ENCODE measurements at places on chromosomes 7 and 10.

DNA sequence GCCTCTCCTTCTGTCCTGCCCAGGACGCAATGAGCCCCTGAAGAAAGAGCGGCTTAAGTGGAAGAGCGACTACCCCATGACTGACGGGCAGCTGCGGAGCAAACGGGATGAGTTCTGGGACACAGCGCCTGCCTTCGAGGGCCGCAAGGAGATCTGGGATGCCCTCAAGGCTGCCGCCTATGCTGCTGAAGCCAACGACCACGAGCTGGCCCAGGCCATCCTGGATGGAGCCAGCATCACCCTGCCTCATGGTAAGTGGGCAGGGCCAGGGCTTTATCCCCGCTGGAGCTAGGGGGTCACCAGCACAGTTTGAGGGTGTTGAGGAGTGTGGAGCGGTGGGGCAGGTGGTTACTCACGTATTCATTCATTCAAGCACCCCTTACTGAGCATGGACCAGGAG is 4.7 kb upstream of the ANKRD2 start:
- DNase-seq, result no peak

DNA sequence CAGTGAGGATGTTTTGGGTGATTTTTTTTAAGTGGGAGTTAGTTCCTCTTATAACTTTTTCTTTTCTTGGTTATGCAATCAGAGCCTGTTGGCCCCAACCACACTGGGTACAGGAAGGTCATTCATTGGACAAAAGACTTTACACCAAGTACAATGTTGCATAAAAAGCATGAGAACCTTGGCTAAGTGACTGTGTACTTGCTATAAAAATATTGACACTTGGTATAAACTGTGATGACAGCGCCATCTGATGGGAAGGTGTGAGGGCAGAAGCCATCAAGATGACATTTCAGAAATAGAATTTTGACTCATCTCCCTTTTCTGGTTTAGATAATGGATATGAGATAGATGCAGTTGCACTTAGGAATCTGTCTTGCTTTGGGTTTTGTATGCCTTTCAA is 126.4 kb upstream of the CCDC6 start:
- DNase-seq, result peak; percentile 46

DNA sequence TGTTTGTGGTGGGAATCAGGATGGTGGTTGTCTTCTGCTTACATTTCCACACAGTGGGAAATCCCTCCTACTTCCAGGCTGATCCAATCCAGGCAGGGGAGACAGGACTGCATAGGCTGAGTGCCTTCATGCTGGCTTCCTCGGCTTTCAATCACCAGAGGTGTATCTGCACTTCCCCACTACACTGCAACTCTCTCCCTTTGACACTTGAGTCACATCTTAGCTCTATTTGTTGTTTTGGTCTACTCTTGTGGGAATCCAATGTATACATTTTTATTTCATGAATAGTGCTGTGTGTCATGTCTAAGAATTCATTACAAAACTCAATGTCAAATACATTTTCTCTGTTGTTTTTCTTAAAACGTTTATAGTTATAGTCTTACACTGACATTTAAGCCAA is 735.6 kb downstream of the XPNPEP1 start:
- no peak for DNase-seq

DNA sequence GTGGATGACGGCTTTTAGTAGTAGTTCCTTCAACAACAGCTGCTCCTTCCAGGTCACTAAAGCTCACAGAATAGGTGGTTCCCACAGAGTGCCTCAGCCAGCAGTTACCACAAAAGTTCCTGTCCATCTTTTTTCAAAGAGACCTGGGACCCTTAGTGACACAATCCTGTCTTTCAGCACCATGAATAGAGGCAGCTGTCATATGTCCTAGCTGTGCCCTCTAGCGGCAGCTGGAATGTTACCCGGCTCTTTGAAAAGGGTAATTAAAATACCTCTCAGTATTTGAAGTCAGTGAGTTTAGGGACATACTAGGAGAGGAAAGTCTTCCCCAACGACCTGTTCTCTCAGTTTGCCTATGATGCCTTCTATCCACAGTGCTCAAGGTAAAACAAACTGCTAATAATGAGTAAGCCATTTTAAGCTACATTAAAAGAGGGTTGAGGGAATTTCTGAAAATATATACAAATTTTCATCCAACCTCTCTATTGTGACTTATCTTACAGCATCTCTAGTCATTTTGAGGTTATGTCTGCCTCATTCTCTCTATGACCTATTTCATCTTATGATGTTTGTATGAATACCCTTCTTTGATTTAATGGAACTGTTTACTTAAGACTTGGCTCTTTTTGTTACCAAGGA is 290.8 kb downstream of the NXPH1 start:
- DNase-seq, result no peak

- DNase-seq, result no peak
Observed at GRCh38 chr7:77454802-77455201, 38.7 kb upstream of the GSAP start.

GRCh38 chr10:66982792-66983474 is 57.1 kb downstream of the LRRTM3 start:
- no peak for DNase-seq

- no peak for DNase-seq
Observed at GRCh38 chr10:97355571-97355975, 21.0 kb upstream of the FRAT2 start.

DNA sequence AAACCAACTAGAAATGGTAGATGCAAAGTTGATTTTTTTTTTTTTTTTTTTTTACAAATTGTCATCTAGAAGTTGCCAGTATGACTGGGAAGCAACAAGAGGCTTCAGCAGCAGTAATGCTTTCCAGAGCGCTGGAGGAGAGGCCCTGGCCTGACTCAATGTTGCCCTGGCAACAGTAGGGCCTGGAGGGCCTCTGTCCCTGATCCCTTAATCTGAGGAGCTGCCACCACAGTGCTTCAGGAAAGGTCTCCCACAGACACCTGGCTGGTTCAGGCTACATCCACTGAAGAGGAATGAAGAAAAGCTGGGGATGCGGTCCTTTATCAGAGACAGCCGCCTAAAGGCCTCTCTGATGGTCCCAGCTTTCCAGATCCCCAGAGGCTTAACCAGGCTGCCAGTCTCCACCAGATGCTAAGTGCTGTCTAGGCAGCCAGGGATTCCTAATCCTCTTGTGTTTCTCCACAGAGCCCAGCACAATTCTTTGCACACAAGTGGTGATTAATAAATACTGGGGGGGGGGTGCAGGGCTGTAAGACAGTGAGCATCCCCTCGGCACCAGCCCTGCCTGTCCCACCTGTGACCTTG is 33.7 kb downstream of the ZNF777 start:
- no peak for DNase-seq

- DNase-seq, result no peak
Observed at GRCh38 chr7:543501-544337, 24.1 kb upstream of the PDGFA start.

DNA sequence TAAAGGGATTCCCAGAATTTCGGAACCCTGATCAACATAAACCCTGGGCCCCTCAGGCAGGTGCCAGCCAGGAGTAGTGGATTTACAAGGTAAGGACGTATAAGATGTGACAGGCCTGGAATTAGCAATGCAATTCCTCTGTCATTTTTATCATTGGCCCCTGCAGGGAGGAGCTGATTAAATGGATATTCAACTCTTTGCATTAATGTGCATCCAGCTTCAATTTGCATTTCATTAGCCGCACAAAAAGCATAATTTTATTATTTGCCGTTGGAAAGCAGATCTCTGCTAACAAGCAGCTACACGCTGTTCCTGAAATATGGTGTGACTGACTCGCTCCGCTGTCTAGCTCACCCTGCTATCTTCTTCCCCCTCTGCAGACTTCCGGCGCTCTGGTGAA is 195.8 kb downstream of the RPS24 start:
- DNase-seq, result no peak

DNA sequence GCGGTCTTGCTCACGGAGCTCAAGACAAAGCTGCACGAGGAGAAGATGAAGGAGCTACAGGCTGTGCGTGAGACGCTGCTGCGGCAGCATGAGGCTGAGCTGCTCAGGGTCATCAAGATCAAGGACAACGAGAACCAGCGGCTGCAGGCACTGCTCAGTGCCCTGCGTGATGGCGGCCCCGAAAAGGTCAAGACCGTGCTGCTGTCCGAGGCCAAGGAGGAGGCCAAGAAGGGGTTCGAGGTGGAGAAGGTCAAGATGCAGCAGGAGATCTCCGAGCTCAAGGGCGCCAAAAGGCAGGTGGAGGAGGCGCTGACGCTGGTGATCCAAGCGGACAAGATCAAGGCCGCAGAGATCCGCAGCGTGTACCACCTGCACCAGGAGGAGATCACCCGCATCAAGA is 51.4 kb downstream of the JAKMIP3 start:
- DNase-seq, result no peak

GRCh38 chr7:151800391-151800790 is 76.5 kb downstream of the PRKAG2 start:
- no peak for DNase-seq

- DNase-seq, result no peak
Observed at GRCh38 chr10:77086081-77086480, 551.5 kb downstream of the KCNMA1 start.

DNA sequence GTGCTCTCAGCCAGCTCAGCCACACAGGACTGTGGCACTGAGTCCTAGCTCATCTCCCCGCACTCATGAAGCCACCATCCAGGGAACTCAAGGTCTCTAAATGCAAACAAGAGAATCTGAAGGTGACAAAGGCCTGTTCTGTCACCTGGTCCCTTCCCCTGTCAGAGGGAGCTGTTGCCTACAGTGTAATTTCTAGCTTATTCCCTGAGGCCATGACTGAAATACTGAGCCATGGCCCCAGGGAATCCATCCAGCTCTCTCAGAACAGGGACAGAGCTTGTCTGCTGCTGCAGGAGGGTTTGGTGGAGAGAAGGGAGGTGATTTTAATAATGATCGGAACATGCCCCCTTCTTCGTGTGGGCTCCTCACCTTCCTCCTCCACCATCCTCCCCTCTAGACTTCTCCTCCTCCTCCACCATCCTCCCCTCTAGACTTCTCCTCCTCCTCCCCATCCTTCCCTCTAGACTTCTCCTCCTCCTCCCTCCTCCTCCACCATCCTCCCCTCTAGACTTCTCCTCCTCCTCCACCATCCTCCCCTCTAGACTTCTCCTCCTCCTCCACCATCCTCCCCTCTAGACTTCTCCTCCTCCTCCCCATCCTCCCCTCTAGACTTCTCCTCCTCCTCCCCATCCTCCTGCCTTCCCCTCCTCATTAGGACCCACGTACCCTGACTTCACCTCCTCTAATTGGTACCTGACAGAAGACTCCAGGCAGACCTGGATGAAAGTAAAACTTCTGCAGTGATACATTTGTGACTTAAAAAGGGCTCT is 338.0 kb upstream of the MKI67 start:
- DNase-seq, result peak; percentile 3

DNA sequence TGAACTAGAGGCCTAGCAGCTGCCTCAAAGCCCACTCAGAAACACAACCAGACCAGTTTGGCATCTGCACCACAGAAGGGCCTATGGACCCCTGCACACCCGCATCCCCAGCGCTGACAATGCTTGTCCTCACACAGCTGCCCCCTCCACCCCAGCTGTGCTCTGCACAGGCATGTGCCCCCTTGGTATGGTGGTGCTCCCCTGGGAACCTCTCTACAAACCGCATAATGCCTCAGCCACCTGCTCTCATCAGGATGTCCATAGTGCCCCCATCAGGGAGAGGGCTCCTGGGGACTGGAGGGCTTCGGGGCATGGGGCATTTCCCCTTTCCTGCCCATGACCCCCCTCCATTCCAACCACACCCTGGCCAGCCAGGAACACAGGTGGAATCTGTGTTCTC is 347.5 kb downstream of the GRID1 start:
- no peak for DNase-seq

- DNase-seq, result no peak
Observed at GRCh38 chr10:50362547-50363125, 111.3 kb upstream of the ASAH2 start.

- no peak for DNase-seq
Observed at GRCh38 chr10:33553748-33554571, 219.5 kb upstream of the NRP1 start.

- peak; percentile 51 for DNase-seq
Observed at GRCh38 chr7:76316984-76317781, 14.7 kb downstream of the HSPB1 start.

GRCh38 chr10:44934416-44935200 is 23.5 kb downstream of the TMEM72 start:
- DNase-seq, result no peak

- DNase-seq, result no peak
Observed at GRCh38 chr10:48839809-48840679, 99.6 kb downstream of the LRRC18 start.

DNA sequence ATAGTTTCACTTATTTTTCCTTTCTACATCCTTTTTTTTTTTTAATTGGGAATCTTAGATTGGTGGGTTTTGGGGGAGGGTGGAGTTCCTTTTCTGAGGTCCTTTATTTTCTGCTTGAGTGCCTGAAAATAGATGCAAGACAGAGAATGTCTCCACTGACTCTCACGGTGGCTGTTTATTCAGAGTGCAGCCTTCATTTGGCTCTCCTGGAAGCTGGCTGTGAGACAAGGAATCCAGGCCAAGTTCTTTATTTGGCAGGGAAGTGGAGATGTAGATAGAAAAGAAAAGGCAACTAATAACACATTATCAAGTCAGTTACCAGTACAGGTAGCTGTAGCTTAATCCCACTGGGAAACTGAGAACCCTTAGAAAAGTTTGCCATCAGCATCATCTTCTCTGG is 118.6 kb downstream of the CNTNAP2 start:
- DNase-seq, result no peak

- DNase-seq, result no peak
Observed at GRCh38 chr7:65978891-65979582, 3.0 kb downstream of the GUSB start.

- no peak for DNase-seq
Observed at GRCh38 chr7:88268858-88269257, 37.8 kb downstream of the STEAP4 start.

DNA sequence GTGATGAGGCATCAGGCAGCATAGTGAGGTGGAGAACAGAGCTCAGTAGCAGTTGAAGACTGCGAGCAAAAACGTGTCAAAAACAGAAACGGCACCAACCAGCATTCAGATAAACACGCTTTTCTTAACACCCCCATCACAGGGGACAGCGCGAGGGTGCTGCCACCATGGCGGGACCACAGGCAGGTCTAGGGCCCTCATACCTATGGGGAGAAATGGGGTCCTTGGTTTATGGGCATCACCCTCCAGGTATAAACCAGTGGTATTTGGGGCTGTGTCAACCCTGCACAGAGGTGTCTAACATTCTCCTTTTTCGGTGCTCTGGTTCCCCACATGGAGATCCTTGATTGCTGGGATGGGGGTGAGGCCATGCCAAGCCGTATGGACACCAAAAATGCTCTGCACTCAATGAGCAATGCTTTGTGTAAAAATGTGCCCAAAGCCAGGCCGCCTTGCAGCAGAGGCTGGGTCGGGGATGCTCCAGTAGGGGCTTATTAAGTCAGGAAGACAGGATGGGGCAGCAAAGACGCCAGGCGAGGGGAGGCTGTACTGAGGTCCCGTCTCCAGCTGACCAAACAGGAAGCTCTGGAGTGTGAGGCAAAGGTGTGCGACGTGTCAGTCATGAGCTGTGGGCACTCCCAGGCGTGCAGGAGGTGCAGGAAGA is 191.5 kb downstream of the WDR37 start:
- DNase-seq, result no peak

GRCh38 chr10:87622314-87623004 is 37.2 kb upstream of the PAPSS2 start:
- DNase-seq, result no peak

- no peak for DNase-seq
Observed at GRCh38 chr10:1677307-1677939, 59.9 kb downstream of the ADARB2 start.

- DNase-seq, result no peak
Observed at GRCh38 chr7:156155988-156156733, 343.9 kb upstream of the SHH start.
